ENCODE measurements at places on chromosomes 1 and 21. TPM values are rescaled to one million over a fixed set of nuclear protein-coding genes. Genes with fewer than 3 reads are reported as not detected.

The ACBD3 gene
- total RNA-seq: 29.6 TPM

The LACTBL1 gene
- total RNA-seq: not detected

The FCRL3 gene
- 0.08 TPM for total RNA-seq

DNA sequence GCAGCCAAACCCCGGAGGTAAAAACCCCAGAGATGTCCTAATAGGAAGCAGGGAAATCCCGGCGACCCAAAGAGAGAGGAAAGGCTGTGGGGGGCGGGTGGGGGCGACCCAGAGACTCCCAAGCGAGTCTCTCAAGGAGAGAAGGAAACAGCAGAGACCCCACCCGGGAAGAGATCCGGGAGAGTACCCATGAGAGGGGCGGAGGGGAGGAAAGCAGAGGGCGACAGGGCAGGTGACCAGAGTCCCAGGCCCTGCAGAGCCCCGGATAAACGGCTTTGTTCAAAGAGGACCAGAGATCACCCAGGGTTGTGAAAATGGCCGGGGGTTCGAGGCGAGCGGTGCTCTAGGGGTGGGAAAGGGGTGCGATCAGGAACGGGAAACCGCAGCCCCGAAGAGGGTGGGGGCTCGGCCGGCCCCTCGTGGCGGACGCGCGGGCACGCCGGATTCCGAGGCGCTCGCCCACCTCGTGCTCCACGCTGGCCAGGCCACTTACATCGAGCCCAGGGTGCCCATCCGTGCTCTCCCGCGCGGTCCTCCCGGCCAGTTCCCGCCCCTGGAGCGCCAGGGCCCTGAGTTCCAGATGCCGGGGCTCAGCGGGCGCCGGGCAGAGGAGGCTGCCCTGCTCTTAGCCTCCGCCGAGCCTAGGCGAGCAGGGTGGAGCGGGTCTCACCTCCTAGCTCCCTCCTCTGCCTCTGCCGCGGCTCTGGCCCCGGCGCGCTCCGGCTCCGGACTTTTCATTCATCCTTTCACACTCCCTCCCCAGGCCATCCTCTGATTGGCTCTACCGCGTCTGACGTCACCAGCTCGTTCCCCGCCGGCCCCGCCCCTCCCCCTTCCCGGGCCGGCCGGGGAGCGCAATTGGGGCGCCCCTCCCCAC, 52.3 kb downstream of the RHBG start:
- DNase-seq: peak; percentile 72

DNA sequence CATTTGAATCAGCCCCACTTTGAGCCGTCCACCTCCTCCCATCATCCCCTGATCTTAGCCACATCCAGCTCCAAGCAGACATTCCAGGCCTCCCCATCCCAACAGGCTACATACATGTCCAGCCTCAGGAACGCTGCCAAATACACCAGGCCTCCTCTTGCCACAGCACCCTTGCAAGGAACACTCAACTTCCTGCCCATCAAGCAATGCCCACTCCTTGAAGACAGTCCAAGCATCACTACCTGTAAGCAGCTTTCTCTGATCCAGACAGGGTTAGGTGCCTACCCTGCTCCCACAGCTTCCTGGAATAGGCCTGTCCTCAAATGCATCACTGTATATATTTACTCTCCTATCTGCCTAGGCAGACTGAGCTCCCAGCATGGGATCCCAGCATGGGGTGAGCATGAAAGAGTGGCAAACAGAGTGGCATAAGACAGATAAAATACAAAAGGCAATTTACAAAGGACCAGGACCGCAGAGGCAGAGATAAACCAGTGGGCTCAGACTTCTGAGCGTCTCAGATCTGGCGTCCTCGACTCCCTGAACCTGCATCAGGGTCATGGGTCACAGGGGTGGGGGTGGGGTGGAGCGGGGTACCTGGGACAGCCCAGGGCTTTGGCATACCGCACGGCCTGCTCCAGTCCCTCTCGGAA, 816 bp downstream of the HYI start:
- no peak for DNase-seq

- no peak for DNase-seq
These were observed 116.0 kb downstream of the TOMM20 start for GRCh38 chr1:235012436-235013210.

DNA sequence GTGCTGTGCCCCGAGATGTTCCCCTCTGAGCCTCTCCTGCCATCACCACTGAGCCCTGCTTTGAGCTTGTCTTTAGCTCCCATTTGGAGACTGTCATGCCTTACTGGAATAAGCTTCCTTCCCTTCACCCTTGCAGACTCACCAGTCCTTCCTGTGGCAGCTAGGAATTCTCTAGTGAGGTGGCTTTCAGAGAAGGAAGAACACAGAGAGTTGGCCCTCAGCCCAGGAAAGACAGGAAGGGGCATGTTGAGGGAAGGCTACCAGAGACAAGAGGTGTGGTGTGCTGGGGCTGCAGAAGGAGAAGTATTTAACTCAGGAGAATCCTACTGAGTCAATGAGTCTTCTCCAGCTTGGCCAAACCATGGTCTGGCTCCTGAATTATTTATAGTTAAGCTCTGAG, 76.3 kb downstream of the UCK2 start:
- no peak for DNase-seq

DNA sequence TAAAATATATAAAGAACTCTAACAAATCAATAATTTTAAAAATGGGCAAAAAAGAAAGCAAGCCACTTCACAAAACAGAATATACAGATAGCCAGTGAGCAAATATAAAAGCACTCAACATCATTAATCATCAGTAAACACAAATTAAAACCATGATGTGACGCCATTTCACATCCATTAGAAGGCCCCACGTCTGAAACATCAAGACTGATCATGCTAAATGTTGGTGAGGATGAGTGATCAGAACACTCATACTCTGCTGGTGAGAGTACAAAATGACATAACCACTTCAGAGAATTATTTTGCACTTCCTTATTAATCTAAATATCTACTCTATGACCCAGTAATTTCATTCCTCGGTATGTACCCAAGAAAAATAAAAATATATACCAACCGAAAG, 512.2 kb upstream of the NR5A2 start:
- no peak for DNase-seq

GRCh38 chr1:92037400-92037799, 7.6 kb downstream of the EPHX4 start:
- no peak for DNase-seq

DNA sequence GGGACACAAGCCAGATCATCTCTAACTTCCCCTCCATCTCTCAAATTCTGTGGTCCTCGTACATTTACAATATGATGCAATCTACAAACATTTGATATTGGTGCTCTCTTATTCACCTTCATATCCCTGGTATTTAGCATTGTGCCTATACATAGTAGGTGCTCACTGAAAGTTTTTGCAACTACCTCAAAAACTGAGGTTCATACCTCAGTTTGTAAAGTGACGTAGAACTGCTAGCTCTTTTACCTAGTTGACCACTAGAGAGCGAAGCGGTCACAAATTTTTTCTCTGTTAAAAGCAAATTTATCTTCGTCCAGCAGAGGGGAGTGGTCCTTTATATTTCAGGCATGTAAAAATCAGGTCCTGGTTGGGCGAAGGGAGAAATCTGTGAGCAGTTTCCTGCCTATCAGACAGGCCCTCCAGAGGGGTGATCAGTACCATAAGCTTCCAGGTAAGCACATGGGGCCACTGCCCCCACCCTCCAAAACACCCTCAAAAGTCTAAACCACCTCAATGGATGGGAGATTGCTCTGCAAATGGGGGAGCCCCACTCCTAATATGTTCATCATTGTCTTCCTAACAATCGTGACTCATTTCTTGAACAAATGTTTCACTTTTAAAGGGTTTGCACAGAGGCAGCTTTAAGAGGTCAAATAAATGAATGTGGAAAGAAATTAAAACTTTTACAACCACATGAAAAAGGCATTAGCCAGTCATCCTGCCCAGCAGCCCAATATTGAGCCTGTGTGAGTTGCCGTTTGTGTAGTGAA, 10.6 kb upstream of the HLCS start:
- DNase-seq: no peak

- peak; percentile 60 for DNase-seq
These were observed at the start of gene ASAP3 for GRCh38 chr1:23483321-23484252. Gene ASAP3 (minus strand): TSS chr1:23484179. CDS start chr1:23484133, 46 bp downstream.

DNA sequence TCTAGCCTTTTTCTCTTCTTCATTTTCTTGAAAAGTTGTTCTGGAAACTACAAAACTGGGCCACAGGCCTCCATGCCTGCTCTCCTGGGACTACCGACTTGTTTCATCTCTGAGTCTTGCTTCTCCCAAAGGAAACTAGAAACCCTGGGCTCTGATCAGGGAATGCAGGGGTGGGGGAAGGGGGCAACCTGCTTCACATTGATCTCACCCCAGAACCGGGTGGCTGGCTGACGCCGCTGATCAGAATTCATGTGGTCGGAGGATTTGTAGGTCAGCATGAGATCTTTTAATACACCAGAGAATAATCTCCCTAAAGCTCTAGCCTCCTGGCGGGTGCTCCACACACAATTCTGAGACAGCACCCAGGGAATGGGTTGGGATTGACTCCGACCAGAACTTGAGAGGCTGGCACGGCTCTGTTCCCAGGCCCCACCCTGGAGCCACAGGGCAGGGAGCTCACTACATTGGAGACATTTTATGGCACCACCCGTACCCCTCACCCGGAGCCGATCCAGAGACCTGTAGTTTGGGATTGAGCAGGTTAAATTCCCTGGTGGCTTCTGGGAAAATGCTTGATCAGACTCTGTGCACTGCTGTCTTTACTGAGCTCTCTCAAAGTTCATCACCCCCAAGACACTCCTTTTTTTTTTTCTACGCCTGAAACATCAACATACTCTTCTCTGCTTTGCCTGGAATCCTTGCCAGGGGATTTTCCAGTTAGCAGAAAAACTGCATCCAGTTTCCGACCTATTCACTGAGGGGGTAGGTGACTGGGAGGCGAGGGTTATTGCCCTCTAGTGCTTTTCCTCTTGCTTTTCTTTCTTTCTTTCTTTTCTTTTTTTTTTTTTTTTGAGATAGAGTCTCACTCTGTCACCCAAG, 12.2 kb upstream of the ARHGEF10L start:
- no peak for DNase-seq

DNA sequence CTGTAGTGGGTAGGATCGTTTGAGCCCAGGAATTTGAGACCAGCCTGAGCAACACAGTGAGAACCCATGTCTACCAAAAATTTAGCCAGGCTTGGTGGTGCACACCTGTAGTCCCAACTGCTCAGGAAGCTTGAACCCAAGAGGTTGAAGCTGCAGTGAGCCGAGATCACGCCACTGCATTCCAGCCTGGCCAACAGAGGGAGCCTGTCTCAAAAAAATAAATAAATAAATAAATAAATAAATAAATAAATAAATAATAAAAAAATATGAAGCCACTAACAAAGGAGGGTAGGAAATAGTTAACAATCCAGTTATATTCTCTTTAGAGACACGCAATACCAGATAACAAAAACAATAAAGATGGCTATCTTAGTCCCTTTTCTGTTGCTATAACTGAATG, 11.9 kb upstream of the CBR3 start:
- no peak for DNase-seq

GRCh38 chr1:223496883-223497282, 103.7 kb downstream of the CCDC185 start:
- no peak for DNase-seq

GRCh38 chr1:183609313-183609712, 19.1 kb upstream of the NCF2 start:
- peak; percentile 58 for DNase-seq

- no peak for DNase-seq
These were observed 2.1 kb upstream of the RAB3GAP2 start for GRCh38 chr1:220274251-220274855.

DNA sequence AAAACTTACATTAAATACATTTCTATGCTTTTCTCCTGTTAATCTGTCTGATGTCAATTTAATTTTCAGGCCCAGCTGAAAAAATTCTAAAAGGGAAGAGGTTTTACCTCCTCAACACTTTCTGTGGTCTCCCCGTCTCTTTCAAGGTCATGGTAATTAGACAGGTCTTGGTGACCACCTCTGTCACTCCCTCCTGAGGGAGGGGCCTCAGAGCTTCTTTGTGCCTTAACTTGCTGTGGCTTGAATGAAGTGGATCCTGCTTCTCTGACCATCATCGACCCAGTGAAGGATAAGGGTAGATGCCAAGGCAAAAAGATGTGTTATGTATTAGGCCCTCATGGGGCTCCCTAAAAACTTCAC, 40.8 kb upstream of the OSBPL9 start:
- no peak for DNase-seq

GRCh38 chr1:10540277-10541005, 65.7 kb downstream of the PEX14 start:
- DNase-seq: peak; percentile 27

- no peak for DNase-seq
These were observed 829 bp downstream of the KCNE1 start for GRCh38 chr21:34511181-34511580.

GRCh38 chr1:14294860-14295536, 303.5 kb upstream of the KAZN start:
- no peak for DNase-seq

GRCh38 chr1:50108497-50109059, at the start of gene ELAVL4:
Gene ELAVL4 (plus strand): TSS chr1:50108920. CDS start chr1:50109190, 270 bp downstream.
- DNase-seq: no peak

DNA sequence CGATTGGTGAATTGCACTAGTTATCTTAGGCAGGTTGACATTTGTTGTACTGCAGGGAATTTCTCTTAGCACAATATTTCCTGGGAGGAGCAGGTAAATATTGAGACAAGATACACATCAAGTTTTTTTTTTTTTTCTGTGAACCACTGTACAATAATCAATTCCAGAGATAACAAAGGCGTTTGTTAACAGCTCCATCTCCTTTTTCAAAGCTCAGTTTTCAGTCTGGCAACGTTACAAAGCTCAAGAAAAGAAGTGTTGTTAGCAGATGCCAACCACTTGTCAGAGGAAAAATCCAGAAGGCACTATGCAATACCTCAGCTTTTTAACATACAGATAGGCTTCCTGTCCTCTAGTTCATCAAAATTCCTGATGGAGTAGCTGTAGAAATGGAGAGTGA, 40.9 kb upstream of the DAB1 start:
- no peak for DNase-seq

- no peak for DNase-seq
These were observed 70.2 kb downstream of the CCDC30 start for GRCh38 chr1:42533101-42533863.

DNA sequence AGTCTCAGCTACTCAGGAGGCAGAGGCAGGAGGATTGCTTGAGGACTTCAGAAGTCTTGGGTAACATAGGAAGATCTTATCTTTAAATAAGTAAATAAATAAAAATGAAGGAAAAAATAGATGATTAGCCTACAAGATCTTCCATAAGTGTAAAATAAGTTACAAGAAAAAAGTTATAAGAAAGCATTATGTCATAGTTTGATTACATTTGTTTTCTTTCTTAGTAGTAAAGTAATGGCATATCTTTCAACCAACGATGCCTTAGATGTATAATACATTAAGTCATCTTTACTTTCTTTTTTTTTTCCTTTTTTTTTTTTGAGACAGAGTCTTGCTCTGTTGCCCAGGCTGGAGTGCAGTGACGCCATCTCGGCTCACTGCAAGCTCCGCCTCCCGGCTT, 46.5 kb downstream of the SNRPE start:
- no peak for DNase-seq

DNA sequence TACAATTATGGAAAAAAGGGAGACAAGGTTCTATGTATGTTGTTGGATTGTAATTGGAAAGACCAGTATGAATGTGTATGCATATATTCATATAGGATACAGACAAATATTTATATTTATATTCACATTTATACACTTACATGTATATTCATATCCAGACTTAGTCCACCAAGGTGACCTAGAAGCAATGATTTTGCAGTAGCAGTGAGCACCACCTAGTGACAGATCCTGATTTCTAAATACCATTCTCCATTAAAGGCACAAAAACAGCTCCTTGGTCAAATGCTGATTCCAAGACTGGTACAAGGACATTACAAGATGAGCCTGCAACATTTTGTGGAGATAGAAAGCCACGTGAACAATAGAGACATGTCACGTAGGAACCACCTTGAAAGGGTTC, 153.4 kb downstream of the SDCCAG8 start:
- no peak for DNase-seq

GRCh38 chr1:231885209-231885854, 258.7 kb downstream of the DISC1 start:
- no peak for DNase-seq

Measured in left ventricle myocardium inferior (tissue), 1 donor.